T-cell (primary cell): ENCODE measurements at places on chromosomes 12 and 14.

DNA sequence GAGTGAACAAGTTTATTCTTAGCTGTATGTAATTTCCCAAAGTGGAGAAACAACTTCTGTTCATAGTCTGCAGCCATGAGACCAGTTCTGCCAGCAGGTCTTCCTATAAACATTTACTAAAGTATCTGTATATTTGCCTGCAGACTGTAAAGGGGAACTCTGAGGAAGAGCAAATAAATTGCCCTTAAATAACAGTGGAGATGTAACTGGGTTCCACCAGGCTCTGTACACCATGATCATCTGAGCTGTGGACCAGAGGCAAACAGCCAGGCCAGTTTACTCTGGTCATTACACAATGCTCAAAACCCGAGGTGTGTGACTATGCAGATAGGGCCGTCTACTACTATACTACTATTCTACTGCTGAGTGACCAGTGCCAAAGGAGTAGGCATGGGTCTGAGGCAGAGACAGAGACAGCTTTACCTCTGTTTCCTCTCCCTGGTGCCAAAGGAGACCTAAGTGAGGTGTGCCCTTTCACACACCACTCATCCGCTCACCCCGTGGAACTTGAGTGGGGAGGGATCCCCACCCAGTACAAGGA, 21.1 kb upstream of the CERS5 start:
- no peak for DNase-seq

- no peak for DNase-seq
Measured at GRCh38 chr14:58309086-58309485, 10.7 kb downstream of the ARID4A start.

DNA sequence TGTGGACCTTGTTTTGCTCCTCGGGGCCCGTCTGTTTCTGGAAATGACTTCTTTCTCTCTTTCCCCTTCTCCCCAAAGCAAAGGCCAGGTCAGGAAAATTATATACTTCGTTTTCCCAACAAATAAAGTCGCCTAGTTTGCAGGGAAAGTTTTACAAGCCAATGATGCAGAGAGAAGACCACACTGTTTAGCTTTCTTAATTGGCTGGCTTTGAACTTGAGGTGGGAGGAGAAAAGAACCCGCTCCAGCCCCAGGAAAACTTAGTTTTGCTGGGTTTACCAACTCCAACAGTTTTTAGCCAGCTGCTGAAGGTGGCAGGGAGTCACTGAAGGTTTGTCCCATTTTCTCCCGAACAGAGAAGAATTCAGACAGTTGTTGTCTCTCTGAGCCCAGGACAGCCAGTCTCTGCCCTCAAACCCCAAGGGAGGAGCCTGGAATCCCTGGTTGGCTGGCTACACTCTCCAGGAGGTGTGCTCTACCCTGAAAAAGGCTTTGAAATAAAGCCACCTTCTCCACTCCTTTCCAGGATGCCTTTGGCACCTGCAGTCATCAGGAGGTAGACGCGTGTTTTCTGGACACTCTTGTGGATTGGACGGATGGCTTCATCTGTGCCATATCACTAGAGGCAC, 24.8 kb downstream of the BCL11B start:
- no peak for DNase-seq

DNA sequence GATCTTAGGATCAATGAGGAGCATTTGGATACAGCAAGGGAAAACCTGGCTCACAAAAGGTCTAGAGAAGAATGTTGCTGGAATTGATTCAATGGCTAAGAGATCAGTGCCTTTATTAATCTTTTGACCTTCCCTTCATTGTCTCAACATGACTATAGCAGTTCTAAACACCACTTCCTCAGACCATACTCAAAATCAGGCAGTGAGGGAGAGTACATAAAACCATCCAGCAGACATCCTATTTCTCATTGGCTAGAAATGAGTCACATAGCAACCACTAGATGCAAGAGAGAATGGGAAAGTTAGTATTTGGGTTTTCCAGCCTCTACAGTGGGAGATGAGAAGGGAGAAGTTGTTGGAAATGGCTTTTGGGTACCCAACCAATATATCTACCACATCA, 151.4 kb upstream of the NUDT4 start:
- no peak for DNase-seq

GRCh38 chr12:92442782-92443181, 260.0 kb upstream of the PLEKHG7 start:
- no peak for DNase-seq

- DNase-seq: no peak
Measured at GRCh38 chr14:48738186-48738925, 847.8 kb downstream of the RPS29 start.

DNA sequence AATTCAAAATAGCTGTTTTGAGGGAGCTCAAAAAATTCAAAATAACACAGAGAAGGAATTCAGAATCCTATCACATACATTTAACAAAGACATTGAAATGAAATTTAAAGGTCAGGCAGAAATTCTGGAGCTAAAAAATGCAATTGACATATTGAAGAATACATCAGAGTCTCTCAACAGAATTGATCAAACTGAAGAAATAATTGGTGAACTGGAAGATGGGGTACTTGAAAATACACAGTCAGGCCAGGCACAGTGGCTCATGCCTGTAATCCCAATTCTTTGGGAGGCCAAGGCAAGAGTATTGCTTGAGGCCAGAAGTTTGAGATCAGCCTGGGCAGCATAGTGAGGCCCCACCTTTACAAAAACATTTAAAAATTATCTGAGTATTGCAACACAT, 34.1 kb upstream of the DHRS7 start:
- DNase-seq: no peak

- DNase-seq: no peak
Measured at GRCh38 chr12:77723308-77723707, 107.4 kb upstream of the NAV3 start.

DNA sequence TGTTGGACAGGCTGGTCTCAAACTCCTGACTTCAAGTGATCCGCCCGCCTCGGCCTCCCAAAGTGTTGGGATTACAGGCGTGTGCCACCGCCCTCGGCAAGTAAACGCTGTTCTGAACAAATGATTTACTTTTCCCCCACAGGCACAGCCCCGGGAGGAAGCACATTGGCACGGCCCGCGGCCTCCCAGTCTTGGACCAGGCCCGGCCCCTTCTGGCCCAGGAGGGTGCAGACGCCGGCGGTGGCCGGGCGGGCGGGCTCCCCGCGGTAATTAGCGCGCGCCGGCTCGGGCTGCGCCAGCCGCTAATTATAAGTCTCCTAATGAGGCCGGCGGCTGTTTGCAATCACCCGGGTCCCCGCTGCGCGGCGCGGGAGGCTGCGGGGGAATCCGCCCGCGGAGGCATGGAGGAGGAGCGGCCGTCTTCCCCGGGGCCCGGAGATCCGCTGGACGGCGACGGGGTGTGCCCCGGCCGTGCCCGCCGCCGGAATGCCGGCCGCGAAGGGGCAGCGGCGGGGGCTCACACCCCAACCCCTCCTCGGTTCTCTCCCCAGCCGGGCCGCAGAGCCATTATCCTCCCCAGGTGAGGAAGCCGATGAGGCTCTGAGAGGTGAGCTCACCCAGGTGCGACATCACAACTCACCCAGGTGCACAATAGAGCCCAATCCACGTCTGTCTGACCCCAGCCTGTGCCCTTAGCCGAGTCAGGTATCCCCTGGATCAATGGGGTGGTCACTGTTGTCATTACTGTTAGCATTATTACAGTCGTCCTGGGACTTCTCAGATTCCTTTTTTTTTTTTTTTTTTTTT, 3.3 kb upstream of the POP5 start:
- peak; percentile 45 for DNase-seq

DNA sequence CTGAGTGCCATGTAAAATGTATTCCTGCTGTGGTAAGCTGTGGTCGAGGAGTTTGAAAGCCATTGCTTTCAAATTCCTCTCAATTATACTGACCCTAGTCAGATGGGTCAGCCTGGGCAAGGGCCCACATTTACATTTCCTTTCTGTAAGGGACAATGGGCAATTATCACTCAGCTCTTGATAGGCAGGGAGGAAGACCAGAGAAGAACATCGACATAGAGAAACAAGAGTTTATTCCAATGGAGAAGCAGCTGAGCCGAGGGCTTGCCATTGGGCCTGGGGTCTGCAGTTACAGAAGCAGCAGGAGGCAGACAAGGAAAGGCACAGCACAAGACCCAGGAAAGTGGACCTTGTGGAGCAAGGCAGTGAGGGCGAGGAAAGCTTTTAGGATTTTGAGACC, 9.7 kb downstream of the NRIP2 start:
- no peak for DNase-seq

DNA sequence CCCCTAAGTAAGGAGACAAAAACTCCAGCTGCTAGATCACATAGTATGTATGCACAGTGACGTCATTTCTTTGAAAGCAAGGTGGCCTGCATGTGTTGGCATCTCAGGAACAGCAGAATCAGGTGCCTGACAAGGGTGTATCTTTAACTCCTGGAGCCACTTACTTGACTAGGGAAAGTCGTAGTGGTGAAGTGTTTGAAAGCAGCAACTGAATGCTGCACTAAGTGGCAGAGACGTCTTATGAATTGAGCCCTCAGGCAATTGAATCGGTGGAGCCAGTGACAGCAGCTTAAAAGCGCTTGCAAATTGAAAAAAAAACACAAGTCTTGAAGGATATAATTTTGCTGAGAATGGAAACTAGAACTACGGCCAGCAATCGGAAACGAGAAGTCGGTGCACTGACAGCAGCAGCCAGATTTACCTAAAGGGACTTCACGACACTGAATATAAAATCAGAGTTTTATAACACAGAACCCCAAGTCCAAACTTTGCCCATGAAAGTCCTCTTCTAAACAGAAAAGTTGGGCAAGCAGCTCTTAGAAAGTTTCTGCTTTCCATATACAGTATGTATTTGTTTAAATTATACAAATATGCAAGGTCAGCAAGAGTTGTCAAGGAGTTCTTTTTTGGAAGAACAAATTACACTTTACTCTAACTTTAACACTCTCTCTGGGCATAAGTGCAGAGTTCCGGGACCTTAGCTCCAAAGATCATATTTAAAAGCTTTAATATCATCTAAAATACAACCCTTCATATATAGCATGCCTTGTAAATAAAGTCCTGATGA, 1.1 kb downstream of the IGF1 start:
- DNase-seq: no peak

- DNase-seq: no peak
Measured at GRCh38 chr12:43210485-43211192, 341.4 kb downstream of the ADAMTS20 start.

DNA sequence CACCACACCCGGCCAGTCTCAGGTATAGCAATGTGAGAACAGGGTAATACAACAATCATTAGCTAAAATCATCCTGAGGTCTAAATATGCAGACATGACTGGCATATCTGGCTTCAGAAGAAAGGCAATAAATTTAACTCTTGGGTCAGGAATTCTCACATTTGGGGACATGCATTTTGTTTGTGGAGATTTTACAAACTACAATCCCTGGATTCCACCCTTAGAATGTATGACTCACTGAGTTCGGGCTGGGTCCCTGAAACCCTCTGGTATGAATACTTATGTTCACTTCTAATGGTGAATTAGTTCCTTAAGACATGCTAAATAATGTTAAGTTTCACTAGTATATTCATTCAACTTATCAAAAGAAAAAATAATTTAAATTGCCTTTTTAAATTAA, 98.9 kb upstream of the HMGA2 start:
- DNase-seq: no peak
